ENCODE measurements at places on chromosomes 7 and 10.

GRCh38 chr7:79555571-79555970 lies 102.1 kb upstream of the MAGI2 start:
- no peak for DNase-seq

- no peak for DNase-seq
Observed at GRCh38 chr7:92968502-92968901, 132.1 kb upstream of the CDK6 start.

GRCh38 chr7:139575338-139575680 lies 51.8 kb downstream of the CLEC2L start:
- no peak for DNase-seq

- no peak for DNase-seq
Observed at GRCh38 chr7:16528520-16528919, 1.9 kb downstream of the LRRC72 start.

DNA sequence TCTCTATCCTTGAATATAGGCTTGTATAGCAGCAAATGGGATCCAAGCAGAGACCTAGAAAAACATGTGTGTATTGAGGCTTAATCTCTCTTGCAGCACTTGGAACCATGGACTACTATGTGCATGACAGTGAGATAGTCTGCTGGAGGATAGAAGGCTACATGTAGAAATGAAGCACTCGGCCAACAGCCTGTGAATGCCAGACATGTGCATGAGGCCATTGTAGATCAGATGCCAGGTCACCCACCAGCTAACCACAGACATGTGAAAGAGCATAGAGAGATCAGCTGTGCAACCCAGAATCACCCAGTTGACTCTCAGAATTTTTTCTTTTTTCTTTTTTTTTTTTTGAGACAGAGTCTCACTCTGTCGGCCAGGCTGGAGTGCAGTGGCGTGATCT lies 90.9 kb downstream of the NT5C2 start:
- DNase-seq = no peak

DNA sequence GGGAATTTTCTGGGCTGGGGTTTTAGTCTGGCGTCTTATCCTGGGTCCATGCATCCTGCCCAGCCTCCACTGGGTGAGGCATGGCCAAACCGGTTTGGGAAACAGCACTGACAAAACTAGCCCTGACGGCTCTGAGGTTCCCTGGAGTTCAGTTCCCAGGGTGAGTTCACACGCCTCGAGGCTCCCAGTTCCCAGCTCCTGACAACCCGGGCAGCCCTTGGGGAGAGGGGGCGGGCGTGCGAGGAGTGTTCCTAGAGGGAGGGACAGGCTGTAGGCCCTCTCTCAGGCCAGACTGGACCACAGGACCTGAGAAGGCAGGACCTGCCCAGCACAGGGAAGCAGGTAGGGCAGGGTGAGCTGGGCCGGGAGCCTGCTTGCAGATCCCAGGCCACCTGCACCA lies 82.3 kb upstream of the PPIF start:
- no peak for DNase-seq

All from forelimb muscle (tissue), 1 donor.